ENCODE measurements at places on chromosomes 5 and 9.

DNA sequence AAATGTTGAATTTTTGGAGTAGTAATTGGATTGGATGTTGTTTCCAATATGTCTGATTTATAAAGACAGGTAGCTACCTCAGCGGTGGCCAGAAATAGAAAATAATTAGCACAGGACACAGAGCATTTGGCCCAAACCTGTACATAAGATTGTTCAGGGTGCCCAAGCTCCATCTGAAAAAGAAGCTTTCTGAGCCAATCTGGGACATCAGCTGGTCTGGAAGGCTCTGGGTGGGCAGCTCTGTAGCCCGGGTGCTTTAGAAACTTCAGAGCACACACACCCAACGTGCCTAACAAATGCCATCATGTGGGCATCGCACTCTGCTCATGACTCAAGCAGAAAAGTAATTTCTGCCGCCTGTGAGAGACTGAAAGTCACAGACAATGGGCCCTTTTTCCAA, 460.7 kb downstream of the ICE1 start:
- no peak for DNase-seq

- no peak for DNase-seq
Observed at GRCh38 chr9:125554726-125555125, 152.3 kb downstream of the MAPKAP1 start.

- peak; percentile 9 for DNase-seq
Observed at GRCh38 chr5:144712090-144712489, 541.4 kb downstream of the KCTD16 start.

DNA sequence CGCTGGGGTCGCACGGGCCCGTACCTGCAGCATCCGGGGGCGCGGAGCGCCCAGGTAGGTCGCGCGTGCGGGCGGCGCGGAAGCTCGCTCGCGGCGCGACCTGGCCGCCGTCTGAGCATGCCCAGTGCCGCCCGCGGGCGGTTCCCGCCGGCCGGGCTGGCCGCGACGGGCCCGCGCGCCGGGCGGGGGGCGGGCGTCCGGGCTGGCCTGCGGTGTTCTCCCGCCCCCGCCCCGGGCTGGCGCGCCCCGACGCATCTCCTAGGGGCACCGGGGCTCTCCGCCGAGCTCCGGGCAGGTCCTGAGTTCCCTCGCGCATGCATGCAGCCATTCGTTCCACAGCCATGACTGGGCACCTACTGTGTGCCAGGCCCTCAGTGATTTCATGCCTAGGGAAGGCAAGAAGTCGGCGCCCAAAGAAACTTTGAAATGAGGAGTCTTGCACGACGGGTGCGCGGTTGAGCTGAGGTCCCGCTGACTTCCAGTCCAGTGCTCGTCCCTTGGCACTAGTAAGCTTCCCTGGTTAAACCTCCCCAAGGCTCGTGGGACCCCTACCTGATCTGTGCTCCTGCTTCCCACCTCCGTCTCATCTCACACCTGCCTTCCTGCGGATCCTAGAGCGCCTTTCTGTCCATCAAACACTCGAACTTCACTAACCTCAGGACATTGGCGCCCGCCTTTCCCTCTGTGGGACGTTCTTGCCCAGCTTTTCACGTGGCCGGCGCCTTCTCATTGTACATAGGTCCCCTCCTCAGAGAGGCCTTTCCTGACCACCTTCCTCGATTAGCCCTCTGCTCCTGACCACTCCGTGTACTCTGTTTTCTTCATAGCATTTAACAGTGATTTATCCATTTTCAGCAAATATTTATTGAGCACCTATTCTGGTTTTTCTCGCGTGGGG, at the start of gene PTPN3:
Gene PTPN3 (minus strand): TSS at position 113 of the 898 bp plus-strand sequence. CDS start 34,873 bp downstream, outside the sequence.
- DNase-seq: no peak

GRCh38 chr5:96226941-96227552, 206.0 kb downstream of the PCSK1 start:
- no peak for DNase-seq

DNA sequence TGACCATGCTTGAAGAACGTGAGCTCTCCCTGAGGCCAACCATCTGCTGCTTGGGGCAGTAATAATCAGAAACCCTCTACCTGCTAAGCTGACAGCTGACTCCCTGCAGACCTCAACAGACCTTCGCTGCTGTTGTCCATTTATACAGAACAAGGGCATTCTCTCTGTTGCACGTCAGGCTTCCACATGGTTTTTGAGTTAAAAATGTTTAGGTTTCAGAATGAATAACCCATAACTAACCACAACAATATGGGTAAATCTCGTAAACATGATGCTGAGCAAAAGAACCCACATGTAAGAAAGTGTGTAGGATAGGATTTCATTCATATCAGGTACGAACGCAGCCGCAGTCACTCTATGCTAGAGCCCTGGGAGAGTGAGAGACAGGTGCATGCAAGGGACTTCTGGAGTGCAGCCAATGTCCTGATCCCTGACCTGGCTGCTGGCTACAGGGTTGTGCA, 348.5 kb downstream of the MED10 start:
- DNase-seq: no peak

- DNase-seq: no peak
Observed at GRCh38 chr5:6184481-6184880, 193.9 kb downstream of the MED10 start.

DNA sequence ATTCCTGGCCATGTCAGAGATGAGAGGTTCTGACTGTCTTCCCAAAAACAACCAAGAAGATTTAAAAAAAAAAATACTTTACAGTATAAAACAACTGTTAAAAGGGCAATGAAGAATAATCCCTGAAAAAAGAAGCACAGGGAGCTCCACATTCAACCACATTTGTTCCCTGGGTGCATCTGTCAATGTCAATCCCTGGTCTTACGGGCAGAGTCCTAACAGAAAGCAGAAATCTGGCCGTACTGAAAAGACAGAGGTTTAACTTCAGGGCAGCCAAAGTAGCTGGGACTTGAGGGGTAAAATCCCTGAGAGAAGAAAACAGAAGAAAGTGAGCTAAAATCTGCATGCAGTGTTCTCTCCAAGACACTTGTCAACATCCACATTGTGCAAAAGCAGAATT, 76.6 kb downstream of the RICTOR start:
- no peak for DNase-seq

- DNase-seq: no peak
Observed at GRCh38 chr5:4758996-4759395, 381.1 kb upstream of the ADAMTS16 start.

- no peak for DNase-seq
Observed at GRCh38 chr5:149656576-149657182, 73.4 kb upstream of the PPARGC1B start.
